ENCODE measurements at places on chromosomes 6 and 20.

- DNase-seq: no peak
- H3K4me1 ChIP-seq: no peaks in the 10 kb centered on the region
- no peak overlapping the region for H3K27ac ChIP-seq
- H3K27me3 ChIP-seq: peaks cover 14% of the 10 kb centered on the region
Observed at GRCh38 chr20:24733416-24733815, 215.7 kb upstream of the CST7 start.

GRCh38 chr6:53049415-53049814 is 15.8 kb upstream of the FBXO9 start:
- no peak for DNase-seq
- H3K27me3 ChIP-seq: no peaks in the 10 kb centered on the region
- no peaks in the 10 kb centered on the region for H3K36me3 ChIP-seq
- peaks cover 30% of the 10 kb centered on the region for H3K4me1 ChIP-seq

DNA sequence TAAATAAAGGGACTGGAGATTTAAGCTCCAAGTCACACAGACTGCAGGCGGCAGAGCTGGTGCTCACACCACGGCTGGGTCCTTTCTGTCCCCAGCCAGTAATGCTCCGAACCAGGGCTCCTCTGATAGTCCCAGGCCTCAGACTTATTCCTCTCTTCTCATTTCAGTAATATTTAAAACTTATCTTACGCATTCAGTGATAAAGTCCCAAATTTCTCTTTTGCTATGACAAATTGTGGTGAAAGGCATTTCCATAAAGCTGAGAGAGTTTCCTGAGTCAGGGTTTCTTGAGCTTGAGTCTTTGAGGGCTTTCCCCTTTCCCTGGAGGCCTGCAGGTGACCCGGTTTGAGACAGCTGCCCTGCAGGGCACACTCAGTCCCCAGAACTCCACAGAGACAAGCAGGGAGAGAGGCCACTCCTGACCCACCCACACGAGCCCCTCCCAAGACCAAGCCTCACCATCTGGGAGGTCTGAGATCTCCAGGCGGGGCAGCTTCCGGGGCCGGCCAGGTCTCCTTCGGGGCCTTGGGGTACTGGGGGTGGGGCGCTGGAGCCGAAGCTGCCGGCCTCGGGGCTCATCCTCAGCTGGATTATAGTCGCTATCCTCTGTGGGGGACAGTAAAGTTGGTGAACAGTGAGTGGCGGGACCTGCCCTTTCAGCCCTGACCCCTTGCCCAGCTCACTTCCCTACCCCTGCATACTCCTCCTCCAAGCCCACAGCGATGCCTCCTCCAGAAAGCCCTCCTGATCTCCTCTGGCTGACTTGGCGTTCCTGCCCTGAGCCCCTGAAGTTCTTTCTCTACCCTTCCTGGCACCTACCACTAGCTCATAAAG is 6.6 kb downstream of the ZNF335 start:
- H3K4me3 ChIP-seq: no peak overlapping the region
- no peak for DNase-seq
- H3K27ac ChIP-seq: no peak overlapping the region
- peaks cover 38% of the 10 kb centered on the region for H3K36me3 ChIP-seq
- H3K4me1 ChIP-seq: peaks cover 5% of the 10 kb centered on the region

GRCh38 chr6:159092631-159093030 is 47.8 kb upstream of the TAGAP start:
- no peaks in the 10 kb centered on the region for H3K27me3 ChIP-seq
- H3K27ac ChIP-seq: no peak overlapping the region
- no peak for DNase-seq
- H3K36me3 ChIP-seq: no peaks in the 10 kb centered on the region
- no peak overlapping the region for H3K4me3 ChIP-seq

- H3K27ac ChIP-seq: no peak overlapping the region
- H3K4me3 ChIP-seq: no peak overlapping the region
- no peaks in the 10 kb centered on the region for H3K4me1 ChIP-seq
- DNase-seq: no peak
- no peaks in the 10 kb centered on the region for H3K36me3 ChIP-seq
Observed at GRCh38 chr6:12884983-12885382, 168.4 kb downstream of the PHACTR1 start.

GRCh38 chr6:111551521-111552231 is 54.0 kb downstream of the TRAF3IP2 start:
- DNase-seq: no peak
- H3K4me3 ChIP-seq: peak overlapping the region; percentile 23
- no peaks in the 10 kb centered on the region for H3K36me3 ChIP-seq
- H3K27me3 ChIP-seq: no peaks in the 10 kb centered on the region
- peak overlapping the region; percentile 57 for H3K27ac ChIP-seq

GRCh38 chr6:38116248-38116647 is 296.7 kb downstream of the ZFAND3 start:
- no peak overlapping the region for H3K27ac ChIP-seq
- no peaks in the 10 kb centered on the region for H3K27me3 ChIP-seq
- no peak overlapping the region for H3K4me3 ChIP-seq
- no peak for DNase-seq
- no peaks in the 10 kb centered on the region for H3K4me1 ChIP-seq

DNA sequence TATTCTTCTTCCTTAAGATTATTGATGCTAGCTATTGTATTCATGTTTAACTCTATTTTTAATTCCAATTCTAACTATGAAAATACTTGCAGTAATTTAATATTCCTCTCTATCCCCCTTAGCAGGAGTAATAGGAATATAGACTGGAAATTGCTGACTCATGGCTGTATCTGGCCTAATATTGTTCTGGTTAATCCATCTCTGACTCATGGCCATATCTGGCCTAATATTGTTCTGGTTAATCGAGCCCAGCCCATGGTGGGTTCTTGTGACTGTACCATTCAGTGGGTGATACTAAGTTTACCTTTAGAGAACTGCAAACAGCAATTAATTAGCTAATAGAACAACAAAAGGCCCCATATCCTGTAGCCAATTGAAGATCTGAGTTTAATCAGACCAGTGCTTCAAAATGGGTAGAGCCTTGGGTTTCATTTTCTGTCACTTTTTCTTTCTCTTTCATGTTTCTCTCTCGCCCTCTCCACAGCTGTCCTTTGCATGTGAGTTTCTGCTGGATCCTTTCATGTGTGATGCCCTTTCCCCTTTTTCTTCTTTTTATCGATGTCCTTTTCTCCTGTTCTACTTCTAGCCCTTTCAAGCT is 50.6 kb downstream of the SLC22A3 start:
- H3K27me3 ChIP-seq: no peaks in the 10 kb centered on the region
- H3K36me3 ChIP-seq: no peaks in the 10 kb centered on the region

- H3K36me3 ChIP-seq: no peaks in the 10 kb centered on the region
- no peak overlapping the region for H3K4me3 ChIP-seq
- no peak overlapping the region for H3K27ac ChIP-seq
Observed at GRCh38 chr6:78505178-78505577, 362.2 kb upstream of the IRAK1BP1 start.

Measured in HCT116 (cell line).